ENCODE measurements at places on chromosomes 2 and 18.

- DNase-seq, result peak; percentile 4
Observed at GRCh38 chr18:7568426-7568825, 1.3 kb downstream of the PTPRM start.

GRCh38 chr2:158204741-158205165, 103.1 kb downstream of the UPP2 start:
- no peak for DNase-seq

- DNase-seq, result no peak
Observed at GRCh38 chr2:150076281-150076680, 411.2 kb downstream of the RND3 start.

DNA sequence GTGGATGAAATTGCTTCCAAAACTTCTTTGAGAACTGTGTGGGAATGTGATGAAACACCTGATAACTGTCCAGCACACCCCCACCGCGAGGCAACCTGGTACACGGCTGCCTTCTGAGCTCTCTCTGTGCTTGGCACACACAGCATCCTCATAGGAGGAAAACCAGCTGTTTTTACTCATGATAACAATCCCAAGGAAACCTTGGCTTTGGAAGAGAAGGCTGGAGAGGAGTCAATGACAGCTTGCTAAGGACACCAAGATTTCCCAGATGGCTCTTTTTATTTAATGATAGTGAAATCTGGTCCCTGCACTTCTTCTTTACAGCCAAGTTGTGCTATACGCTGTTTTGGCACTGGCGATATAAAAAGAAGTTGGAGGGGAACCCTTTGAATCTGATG, 232.5 kb upstream of the FN1 start:
- DNase-seq, result no peak

DNA sequence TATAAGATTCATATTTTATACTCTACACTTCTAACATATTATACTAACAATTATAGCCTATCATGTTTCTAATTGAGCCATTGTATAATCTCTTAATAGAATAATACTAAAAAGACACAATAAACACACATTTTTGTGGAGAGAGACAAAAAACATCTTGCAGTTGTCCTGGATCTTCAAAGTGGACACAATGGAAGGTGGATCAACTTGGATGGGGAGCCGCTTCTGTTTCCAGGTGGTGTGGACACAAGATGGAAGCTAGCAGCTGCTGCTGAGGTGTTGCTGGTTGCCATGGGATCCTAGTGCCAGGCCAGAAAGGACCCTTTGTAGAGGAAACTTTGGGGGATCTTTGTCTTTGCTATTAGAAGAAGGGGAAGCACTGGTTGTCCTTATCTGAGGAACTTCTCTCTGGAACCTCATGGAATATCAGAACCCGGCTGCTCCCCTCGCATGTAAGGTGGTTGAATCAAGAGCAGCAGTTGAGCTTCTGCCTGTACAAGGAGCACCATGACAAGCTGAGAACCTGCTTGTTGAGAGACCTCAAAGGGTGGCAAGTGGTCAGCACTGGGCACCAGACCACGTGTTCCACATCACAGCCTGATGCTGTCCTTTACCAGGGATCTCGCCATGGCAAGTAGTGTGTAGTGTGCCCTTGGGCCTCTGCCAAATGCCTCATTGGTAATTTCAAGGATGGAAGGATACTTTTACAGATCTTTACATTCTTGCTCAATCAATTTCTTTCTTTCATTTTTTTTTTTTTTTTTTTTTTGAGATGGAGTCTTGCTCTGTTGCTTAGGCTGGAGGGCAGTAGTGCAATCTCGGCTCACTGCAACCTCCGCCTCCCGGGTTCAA, 232.2 kb downstream of the MYCN start:
- no peak for DNase-seq

DNA sequence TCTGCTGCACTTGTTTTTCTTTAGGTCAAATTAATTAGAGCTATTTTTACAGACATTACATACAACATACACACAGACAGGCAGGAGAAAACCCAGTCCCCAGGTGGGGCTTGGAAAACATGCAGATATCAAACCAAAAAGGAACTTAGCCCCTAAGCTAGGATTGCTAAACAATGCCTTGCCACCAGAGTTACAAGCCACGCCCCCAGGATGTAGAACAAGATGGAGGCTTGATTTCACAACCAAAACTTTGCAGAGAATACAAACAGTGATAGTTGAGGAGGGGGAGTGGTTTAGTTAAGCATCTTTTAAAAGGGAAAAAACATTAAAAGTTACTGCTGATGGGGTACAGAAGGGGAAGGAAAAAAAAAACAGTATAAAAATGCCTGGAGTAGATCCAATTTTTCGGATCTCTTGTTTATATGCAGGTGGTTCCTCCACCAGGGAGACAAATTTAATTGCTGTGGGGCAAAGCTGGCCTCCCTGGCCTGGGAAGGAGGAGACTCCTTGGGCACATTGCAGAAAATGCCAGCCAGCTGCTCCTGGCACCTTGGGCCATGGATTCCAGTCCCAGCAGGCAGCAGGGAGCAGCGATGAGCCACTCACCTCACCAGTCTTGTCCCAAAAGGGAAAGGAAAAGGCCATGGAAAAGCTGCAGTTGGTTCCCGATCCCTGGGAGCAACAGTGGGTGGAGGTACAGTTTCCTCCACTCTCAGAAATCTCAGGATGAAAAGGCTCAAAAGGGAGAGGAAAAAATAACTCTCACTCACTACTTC, 348.4 kb upstream of the REG3G start:
- no peak for DNase-seq

- no peak for DNase-seq
Observed at GRCh38 chr18:1751249-1751648, 820.1 kb downstream of the METTL4 start.

- DNase-seq, result no peak
Observed at GRCh38 chr18:55287149-55287806, 300.7 kb downstream of the TCF4 start.

- DNase-seq, result no peak
Observed at GRCh38 chr18:5036523-5036922, 160.5 kb downstream of the AKAIN1 start.

GRCh38 chr2:227411320-227411989, 23.7 kb upstream of the SCYGR1 start:
- peak; percentile 65 for DNase-seq

DNA sequence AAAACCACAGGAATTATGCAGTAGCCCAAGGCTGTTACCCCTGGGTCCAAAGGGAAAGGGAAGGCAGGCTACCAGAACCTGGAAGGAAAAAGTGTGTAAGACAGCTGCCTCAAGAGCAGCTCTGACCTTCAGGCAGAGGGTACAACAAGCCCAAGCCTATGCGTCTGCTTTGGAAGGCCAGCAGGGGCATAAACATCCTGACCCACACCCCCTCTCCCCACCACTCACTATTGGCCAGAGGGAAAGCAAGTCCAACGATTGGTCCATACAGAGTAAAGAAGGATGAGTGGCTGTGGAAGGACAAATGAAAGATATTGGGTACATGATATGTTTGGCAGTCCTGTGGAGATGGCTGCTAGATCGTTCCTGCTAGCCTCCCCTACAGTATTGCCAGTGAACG, 227.6 kb upstream of the HNRNPA3 start:
- no peak for DNase-seq

GRCh38 chr18:70463085-70463484, 174.2 kb downstream of the SOCS6 start:
- DNase-seq, result no peak

- DNase-seq, result no peak
Observed at GRCh38 chr2:62941413-62941812, 109.2 kb upstream of the OTX1 start.

DNA sequence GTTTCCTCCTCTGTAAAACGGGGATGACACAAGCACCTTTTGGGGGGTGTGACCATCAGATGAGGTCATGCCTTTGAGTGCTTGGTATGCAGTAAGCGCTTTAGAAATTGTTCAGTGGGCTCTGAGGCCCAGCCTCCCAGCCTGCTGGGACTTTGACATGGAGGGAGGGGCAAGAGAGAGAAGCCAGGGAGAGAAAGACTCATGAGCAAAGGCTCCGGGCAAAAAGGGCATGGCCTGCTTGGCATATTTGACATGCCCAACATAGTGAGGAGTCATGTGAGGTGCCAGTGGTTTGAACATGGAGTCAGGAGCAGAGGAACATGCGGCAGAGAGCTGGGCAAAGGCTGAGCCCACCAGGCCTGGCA, 14.0 kb downstream of the TNS1 start:
- DNase-seq, result no peak

DNA sequence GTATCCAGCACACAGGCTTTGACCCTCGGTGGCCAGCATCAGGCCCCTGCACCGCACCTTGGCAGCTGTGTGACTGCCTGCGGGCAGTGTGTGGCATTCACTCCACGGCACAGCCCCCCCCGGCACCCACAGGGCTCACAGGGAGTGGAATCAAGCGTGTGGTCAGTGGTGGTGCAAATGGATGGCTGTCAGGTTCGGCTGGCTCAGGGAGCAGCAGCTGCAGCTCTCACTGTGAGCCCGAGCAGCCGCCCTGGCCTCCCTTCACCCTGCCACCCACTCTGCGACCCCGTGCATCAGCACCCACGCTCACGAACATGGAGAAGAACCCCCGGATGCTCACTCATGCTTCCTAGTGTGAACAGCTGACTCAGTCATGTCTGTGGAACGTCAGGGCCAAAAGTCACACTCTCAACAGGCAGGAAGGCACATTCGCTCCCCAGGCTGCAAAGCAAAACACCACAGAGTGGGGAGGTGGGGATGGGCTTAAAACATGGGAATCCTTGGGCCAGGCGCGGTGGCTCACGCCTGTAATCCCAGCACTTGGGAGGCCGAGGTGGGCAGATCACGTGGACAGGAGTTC, 41.5 kb upstream of the GPC1 start:
- no peak for DNase-seq

- peak; percentile 81 for DNase-seq
Observed at GRCh38 chr2:169528271-169528701, 18.8 kb downstream of the KLHL41 start.

- no peak for DNase-seq
Observed at GRCh38 chr18:12003894-12004293, 22.6 kb downstream of the IMPA2 start.

GRCh38 chr2:170488807-170489206, 226.3 kb upstream of the SP5 start:
- DNase-seq, result no peak

DNA sequence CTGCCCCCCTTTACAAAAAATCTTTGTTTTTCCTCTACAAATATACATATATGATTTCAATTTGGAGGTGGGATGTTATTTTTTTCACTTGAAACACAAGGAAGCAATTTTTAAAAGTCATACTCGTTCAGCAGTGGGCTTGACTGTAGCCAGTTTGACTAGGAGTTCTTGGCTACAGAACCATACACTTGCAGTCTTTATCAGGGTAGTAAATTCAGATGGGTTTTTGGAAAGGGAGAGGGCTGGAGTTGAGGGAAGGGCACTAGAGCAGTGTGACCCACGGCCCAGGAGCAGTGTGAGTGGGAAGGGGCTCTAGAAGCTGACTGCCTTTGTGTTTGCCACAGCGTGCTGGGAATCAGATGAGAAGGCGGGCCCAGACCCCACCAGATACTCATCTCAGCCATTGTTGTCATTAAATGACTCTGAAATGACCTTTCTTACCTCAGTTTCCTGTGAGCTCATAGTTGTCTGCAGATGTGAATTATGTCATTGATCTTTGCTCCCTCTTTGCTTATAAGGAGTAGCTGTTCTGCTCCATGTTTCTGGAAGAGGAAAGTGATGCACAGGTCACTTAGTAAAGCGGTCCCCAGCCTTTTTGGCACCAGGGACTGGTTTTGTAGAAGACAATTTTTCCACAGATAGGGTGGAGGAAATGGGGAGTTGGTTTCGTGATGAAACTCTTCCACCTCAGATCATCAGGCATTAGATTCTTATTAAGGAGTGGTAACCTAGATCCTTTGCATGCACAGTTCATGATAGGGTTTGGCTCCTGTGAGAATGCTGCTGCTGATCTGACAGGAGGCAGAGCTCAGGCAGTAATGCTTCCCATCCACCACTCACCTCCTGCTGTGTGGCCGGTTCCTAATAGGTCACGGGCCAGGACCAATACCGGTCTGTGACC, 116.8 kb downstream of the SPTBN1 start:
- DNase-seq, result peak; percentile 56

GRCh38 chr2:52343010-52343409, 1311.1 kb upstream of the NRXN1 start:
- no peak for DNase-seq

DNA sequence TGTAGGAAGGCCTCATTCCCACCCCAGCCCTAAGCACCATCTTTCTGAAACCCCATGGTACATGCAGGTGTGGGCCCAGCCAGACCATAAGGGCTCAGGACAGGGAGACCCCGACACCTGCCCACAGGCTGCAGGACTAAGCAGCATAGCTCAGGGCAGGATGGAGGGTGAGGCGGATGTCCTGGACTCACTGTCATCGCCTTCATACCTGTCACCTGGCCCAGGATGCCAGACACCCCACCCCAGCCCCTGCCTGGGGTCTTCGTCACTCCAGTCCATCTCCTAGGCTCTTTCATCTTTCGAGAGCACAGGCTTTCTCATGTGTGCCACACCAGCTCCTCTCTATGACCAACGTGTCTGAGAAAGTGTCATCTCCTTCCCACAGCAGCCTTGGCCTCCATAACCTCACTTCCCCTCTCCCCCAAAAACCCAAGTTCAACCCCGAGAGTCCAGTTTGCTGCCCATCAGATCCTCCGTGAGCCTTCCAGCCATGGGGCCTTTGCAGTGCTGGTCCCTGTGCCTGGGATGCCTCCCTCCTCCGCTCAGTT, 71.5 kb downstream of the EMX1 start:
- DNase-seq, result no peak

DNA sequence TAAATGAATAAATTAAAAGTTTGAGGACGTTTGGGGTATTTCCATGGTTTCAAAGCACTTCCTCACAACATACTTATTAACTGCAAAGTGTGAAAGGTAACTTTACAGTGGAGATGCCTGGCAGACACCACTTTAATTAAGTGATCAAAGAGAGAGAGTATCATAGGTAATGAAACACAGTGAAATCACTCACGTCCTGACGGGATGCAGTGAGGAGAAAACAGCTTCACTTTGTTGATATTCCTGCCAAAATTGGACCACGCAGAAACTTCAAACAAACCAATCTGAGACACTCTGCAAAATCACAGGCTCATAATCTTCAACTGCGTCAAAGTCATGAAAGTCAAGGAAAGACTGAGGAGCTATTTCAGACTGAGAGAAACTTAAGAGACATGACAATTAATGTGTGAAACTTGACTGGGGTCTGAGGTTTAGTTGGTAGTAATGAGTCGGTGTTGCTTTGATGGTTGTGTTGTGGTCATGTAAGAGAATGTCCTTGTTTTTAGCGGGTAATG, 66.0 kb upstream of the ITGB6 start:
- no peak for DNase-seq

Measured in stimulated activated naive CD8-positive, alpha-beta T cell treated with anti-CD3 and anti-CD28 coated beads, Interleukin-15, Interleukin-2, amounts not matched to agents 100 U/mL and 50 U/mL, for 24 hours (primary cell).